ENCODE measurements at places on chromosomes 6 and 20.

- no peak for DNase-seq
Observed at GRCh38 chr20:8711501-8711900, 357.4 kb upstream of the PLCB4 start.

GRCh38 chr6:125354649-125355048 is 52.9 kb upstream of the HDDC2 start:
- no peak for DNase-seq

- no peak for DNase-seq
Observed at GRCh38 chr20:56098981-56099500, 93.7 kb upstream of the CBLN4 start.

- DNase-seq = no peak
Observed at GRCh38 chr6:112087916-112088315, 525 bp downstream of the FAM229B start.

DNA sequence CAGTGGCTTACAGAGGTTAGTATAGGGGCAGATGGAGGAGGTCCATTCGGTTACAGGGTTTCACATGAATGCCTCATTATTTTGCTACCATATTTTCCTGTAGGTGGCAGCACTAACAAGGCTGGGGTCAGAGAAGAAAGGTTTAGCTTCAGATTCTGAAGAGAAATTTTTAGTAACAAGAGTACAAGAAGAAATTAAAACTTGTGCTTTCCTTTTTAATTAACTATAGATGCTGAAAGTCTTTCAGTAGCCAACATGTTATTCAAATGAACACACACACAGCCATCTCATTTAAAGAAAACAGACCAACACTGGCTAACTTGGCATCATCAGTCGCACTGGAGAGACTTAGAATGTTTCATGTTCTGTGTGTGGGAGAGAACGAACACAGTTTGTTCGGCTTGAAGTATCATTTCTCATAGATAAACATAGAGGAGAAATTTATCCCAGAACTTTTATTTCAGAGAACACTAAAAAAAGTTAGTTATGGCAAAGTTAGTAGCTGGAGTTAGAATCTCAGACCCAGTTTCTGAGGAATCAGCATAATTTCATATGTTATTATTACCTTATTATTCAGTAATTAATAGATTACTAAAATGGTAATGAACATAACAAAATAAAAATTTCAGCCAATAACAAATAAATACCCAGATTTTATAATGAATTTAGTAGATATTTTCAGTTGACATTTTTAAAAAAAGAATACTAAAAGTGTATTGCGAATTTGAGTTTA is 314.0 kb upstream of the RSPO3 start:
- DNase-seq = peak; percentile 5

DNA sequence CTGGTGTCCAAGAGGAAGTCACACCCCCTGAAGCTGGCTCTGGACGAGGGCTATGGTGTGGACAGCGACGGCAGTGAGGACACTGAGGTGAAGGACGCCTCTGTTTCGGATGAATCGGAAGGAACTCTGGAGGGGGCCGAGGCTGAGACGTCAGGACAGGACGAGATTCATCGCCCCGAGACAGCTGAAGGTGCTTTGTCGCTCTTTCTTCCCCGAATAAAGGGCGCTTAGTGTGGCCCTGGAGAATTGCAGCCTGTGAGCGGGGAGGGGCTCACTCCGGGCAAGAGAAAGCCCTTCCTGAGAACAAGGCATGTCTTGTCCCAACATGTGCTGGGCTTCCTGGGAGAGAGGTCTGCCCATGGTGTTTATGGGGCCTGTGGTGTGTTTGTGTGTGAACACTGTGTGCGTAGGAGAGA is 41.4 kb downstream of the MYT1 start:
- peak; percentile 43 for DNase-seq

- no peak for DNase-seq
Observed at GRCh38 chr20:24612799-24613775, 143.7 kb downstream of the SYNDIG1 start.
